ENCODE measurements at places on chromosomes 12 and 14.
A peak's percentile ranks its signal among the peaks of the same experiment; 100 is the strongest.

DNA sequence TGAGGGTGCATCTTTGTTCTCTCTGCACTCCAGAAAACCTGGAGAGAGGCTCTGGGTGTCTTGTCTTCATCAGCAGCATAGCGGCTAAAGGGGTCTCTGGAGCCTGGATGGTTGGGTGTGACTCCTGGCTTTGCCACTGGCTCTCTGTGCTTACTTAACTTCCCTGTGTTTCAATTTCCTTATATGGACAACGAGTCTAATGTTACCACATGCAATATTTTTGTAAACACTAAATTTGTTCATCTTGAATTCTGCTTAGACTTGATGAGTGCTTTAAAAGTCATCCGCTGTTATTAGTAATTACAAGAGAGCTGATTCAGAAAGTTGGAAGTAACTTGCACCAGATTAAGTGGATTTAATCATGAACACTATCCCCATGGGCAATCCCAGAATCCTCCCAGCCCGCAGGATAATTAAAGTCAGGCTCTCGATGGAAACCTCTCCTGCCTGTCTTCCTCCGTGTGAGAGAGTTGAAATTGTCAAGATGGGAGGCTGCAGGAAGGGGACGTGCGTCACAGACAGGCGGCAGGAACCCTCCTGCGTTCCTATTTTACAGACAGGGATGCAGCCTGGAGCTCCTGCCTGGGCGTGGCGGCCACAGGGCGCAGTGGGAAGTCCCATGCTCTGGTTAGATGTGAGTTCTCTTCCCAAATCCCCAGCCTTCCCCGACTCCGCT, 201.2 kb downstream of the TTC8 start:
- DNase-seq, result no peak

DNA sequence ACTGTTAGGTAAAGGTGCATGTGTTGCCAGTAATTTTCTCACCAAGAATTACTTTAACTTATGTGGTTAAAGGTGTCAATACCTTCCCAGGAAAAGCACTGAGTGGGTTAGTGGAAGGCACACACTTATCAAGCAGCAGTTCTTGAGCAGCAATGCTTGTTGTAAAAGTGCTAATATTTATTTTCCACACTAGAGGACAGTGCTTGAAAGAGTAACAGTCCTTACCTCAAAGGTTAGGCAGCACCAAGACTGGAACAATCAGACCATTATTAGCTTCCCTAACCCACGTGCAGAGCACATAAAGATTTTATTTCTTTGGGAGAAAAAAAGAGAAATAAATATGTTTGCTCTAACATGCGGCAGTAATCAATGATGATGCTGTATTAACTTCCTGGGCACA, 48.8 kb upstream of the KRR1 start:
- DNase-seq, result no peak

- no peak for DNase-seq
Observed at GRCh38 chr14:33986804-33987203, 35.9 kb upstream of the EGLN3 start.

- DNase-seq, result no peak
Observed at GRCh38 chr14:81414123-81414522, 14.0 kb upstream of the STON2 start.

DNA sequence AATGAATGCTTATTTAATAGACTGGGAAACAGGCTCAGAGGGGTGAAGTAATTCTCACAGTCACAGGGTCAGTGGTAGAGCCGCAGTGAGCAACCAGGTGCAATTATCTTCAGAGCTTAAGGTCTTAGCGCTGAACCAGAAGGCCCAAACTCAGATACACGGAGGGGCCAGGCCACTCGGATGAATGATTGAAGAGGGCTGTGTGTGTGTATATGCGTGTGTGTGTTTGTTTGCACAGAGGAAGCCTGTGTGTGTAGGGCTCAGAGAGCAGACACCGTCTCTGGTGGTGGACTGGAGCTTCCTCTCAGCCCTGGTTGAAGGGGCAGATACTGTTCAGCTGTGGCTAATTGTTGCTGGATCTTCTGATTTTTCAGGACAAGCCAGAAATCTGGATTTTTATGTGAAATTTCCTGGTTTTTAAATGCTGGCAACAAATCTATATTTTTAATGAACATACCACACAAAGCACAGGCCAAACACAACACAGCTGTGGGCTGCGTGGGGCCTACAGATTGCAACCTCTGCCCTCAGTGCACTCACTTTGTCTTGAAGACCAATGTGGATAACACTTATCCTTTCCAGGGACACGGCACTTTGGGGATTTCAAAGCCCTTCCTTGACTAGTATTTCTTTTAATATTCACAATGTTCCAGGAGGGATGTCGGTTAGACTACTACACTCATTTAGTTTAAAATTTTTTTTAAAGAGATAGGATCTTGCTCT, 94.5 kb upstream of the NRXN3 start:
- no peak for DNase-seq

DNA sequence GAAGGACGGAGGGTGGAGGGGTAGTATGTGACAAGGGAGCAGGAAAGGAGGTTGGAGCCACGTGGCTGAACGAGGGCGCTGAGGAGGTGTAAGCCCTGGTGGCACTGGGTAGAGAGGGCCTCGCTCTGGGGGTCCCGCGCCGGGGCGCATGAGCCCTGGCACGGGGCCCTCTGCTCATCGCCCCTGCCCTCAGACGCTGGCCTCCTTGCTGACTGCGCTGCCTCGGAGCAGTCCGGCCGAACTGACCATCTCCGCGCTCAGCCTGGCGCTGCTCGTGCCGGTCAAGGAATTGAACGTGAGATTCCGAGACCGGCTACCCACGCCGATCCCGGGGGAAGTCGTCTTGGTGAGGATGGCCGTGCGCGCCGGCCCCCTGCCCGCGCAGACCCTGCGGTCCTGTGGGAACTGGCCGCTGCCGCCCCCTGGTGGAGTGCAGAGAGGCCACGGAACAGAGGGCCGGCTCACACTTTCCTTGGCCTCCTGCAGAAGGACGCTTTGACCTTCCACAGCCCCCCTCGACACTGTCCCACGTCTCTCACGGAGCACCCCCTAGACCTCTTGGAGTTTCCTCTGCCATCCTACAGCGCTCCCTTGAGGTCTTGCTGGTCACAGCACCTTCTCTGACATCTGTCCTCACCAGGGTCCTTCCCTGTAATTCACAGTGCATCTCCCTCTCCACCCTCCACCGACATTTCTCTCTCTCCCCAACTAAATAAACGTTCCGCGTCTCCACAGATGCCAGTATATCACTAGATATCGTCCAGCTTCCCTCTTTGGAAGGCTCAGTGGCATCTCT, 10.5 kb downstream of the ARHGEF25 start:
- peak; percentile 80 for DNase-seq

DNA sequence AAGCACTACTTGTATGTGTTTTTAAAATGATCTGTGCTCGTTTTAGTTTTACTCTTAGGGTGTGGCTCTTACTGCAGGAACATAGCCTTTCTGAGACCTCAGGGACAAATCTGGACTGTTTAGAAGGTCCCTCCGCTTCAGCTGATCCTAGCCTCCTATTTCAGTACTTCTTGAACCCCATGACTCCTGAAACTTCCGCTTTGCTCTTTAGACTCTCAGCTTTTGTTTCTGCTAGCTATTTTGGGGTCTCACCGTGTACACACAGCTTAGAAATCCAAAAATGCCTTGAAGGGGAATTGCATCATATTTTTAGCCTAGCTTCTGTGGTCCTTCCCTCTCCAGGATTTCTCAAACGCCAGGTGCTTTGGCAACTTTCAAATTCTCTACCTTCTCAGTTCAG, 8.3 kb downstream of the OR11G2 start:
- no peak for DNase-seq

DNA sequence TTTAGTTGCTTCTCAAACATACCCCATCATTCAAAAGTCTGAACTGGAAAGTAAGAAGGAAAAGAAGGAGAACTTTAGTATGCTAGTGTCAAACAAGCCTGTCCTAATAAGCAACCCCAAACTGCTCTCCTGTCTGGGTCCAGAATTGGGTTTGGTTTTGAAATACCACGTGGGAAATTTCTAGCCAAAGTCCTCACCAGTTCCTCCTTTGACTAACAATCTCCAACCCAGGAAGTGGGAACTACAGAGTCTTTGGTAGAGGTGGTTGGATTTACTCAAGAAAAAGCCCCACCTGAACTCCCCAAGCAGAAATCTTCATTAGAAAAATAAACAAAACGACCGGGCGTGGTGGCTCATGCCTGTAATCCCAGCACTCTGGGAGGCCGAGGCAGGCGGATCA, 17.4 kb upstream of the EIF4B start:
- no peak for DNase-seq

GRCh38 chr12:89333564-89334252, 18.6 kb downstream of the DUSP6 start:
- DNase-seq, result no peak

GRCh38 chr12:98582093-98582492, 11.4 kb upstream of the SLC25A3 start:
- no peak for DNase-seq

DNA sequence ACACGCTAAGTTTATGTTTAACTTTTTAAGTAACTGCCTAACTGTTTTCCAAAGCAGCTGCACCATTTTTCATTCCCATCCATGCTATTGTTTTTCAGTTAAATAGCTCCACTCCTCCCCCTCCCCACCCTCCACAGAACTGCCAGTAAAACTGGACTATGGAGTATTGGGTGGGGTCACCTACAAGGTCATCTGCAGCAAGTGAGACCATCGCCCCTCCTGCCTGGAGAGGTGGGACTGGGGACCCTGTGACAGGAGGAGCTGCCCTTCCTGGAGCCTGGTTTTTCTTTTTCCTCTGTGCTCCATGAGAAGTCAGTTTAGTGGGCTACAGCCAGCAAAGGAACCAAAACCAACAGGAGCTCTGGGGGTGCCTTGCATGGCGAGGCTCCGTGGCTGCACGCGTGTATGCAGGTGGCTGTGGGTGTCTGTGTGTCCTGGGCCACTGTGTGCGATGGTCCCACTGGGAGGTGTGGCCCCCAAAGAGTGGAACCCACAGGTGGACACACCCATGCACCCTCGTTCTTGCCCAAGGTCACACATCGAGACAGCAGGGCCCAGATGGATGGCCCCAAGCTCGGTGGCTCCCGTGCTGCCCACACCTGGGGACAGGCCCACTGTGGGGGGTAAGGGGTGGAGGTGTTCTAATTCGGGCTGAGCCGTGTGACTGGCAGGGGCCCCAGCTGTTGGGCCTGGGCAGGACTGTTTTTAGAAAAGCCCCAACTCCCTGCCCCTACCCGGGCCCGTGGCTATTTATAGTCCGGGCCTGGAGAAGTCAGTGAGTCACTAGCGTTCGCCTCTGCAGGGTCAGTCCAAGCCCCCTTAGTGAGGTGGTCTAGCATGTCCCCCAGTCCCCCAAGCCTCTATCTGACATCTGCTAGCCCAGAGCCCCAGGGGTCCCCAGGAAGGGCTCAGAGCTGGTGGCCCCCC, 2.3 kb upstream of the ADSS1 start:
- DNase-seq, result no peak

GRCh38 chr14:54712465-54713200, 145.7 kb downstream of the SAMD4A start:
- peak; percentile 20 for DNase-seq

DNA sequence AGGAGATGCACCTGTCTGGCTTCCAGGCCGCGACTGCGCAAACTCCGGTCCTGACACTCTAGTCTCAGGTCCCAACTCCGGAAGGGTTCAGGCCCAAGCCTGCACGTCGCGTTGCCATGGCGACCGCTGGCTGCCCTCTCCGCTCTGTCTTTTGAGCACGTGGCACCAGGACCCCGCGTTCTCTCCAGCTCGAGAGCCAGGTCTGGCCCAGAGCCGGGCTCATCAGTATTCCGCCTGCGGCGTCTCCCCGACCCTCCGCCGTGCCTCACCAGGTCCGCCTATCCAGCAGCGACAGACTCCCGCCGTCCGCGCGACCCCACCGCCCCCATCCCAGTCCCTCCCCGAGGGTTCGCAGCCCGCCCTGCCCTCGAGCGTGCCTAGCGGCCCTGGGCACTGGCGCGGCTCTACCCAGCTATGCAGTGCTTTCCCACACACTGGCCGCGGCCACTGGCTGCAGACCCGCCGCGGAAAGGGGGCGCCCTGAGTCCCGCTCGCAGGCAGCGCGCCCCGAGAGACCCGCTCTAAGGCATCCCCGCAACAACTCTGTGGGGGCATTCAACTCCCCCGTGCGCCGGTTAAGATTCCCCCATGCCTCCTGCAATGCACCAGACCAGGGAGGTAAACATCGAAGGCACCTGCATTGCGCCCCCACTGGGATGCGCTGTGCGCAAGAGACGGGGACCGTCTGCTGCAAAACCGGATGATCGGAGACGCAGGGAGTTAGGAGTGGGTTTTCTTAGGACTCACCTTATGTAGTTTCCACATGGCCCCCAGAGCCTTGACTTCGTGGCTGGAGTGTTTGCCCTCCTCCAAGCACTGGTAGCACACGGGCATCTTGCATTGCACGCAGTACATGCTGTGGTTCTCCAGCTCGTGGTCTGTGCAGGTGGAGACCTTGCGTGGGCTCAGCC, 1.3 kb downstream of the TRIM9 start:
- peak; percentile 70 for DNase-seq

DNA sequence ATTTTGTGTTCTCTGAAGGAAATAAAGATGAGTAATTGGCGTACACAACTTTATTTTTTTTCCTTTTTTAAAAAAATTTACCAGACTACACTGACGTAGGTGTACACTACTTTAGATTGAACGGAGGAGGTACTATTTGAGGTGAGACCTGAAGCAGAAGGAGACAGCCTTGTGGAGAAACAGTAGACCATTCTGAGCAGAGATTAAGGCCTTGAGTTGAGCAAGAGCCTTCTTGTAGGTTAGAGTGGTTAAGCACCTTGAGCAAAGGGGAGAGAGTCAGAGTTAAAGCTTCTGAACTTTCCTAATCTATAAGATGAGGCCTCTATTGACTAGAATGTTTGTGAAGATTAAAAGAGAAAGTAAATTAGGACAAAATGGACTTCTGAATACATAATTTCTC, 2.5 kb downstream of the LEMD3 start:
- no peak for DNase-seq

DNA sequence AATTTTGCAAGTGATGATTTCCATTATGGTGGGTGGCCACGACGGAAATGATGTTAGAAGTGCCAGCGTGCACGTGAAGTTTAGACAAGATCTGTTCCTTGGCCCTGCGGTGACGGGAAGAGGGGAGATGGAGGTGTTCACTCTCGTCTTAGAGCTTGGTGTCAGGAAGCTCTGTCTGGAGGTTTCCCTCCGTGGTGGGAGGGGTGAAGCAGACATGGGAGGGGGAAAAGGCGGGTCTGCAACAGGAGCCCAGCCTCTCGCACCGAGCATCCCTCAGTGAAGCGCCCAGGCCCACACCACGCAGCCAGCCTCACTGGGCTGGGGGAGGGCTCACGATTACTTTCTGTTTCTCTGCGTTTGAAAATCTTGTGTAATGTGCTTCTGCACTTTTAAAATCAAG, 26.3 kb downstream of the EML1 start:
- DNase-seq, result no peak

DNA sequence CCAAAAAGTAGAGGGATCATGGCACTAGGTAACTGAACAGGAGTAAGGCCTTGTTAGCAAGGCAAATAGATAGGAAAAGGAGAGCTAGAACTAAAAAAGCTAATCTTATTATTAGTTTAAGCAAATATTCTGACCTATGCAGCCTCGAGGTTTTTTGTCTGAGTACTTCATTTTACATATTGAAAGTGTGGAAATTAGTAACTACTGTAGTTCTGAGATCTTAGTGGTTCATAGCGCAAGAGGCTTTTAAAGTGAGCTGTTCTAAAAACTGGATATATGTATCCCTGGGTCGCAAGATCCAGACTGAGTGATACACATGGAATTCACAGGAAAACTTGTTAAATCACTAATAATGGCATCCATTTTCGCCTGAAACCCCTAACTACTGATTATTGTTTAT, 411.0 kb upstream of the SOX5 start:
- no peak for DNase-seq

GRCh38 chr14:61308198-61308597, 13.2 kb upstream of the PRKCH start:
- no peak for DNase-seq

GRCh38 chr12:63103494-63104131, 47.4 kb downstream of the AVPR1A start:
- peak; percentile 13 for DNase-seq
